Cortex of kidney (tissue), 1 donor: ENCODE measurements at places on chromosomes 4 and X.

DNA sequence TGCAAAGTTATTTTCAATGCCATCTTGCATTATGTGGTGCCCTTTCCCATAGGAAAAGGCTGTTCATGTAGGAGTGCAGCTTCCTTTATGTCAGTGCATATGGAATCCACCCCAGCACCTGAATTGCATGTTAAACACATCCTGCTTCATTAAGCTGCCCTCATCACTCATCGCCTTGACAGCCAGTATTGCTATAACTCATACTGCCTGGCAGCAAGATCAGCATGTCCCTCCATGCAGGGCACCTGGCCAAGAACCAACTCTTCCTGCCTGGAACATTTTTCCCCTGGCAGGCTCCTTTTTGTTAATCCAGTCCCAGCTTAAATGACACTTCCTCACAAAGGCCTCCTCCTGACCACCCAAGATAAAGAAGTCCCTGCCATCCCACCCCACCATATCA, 23.5 kb upstream of the CA5B start:
- DNase-seq = no peak

DNA sequence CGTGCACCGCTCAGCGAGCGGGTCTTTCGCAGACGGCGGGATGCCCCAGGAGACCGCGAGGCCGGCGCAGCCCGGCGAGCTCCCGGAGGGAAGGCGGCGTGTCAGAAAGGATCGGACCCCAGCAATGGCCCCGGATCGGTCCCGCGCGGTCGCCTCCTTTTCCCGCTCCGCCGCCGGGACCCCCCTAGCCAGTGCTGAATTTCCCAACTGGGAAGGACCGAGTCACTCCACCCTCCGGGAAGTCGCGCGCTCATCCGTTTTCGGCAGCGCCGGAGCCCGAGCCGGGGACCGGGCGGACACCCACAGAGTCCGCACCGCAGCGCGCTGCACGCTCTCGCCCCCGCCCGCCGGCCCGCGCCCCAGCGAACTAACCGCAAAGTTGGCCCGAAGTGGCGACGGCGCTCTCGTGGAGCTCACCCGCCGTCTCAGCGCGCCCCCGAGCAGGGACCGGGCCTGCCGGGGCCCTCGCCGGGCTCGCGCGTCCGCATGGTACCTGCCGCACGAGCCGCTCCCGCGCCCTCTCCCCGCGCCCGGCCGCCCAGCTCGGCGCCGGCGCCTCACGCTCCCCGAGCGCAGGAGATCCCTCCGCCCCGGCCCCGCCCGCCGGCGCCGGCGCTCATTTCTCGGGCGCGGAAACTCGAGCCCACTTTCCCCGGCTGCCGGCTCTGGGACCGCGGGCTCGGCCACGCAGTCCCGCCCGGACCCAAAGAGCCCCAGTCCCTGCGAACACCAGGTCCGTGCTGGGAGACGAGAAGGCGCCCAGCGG, at the start of gene FAT1:
TSS of gene FAT1 (minus strand) at position 565 of the 766 bp plus-strand sequence. CDS start 14,029 bp downstream, outside the sequence.
- no peak for DNase-seq

DNA sequence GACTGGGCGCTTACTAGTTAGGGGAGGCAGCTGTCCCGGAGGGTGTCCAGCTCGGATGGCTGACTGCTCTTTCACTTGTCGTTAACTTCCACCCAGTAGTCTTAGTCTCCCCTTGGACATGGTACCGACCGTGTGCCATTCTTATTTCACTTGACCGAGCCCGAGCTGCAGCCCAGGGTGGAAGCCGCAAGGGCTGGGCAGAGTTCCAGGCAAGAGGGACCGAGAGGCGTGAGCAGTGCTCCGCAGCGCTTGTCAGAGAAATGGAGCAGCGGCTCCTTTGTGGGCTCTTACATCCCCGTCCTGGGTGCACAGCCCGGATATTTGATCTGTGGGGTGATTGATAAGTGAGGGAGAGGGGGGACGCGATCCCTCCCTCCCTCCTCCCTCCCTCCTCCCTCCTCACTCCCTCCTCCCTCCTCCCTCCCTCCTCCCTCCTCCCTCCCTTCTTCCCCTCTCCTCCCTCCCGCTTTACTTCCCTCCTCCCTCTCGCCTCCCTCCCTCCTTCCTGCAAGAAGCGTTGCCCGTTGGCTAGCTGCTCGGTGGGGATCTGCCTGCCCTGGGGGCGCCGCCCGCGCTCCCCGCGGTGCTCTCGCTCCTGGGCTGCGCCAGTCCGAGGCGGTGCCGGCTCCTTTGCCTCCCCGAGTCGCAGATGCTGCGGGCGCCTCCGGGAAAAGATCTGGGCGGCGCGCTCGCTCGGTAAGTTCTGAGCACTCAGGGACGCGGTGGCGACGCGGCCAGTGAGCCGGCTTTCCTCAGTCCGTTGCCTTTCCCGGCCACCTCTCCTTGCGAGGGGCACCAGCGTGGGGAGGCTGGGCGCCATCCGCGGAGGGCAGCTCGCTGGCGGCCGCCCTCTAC, at the start of gene SLITRK2:
TSS of gene SLITRK2 (plus strand) at position 499 of the 855 bp plus-strand sequence. CDS start 4,597 bp downstream, outside the sequence.
- no peak for DNase-seq

DNA sequence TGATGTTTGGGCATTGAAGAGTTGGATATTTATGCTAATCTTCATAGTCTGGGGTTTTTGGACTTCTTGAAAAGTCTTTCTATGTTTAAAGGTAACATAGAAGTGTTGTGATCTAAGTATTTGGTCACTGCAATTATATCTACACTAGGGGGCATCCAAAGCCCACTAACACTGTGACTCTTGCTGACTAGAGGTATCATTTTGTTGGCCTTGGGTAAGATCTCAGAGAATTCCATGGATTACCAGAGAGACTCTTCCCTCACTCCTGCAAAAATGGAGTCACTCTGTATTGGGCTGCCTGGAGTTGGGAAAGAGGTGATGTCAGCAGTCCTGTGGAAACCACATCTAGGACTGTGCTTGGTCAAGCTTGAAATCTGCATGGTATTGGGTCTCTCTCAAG, 1077.6 kb downstream of the FAM133A start:
- DNase-seq = no peak

GRCh38 chr4:53847965-53848364, 216.4 kb downstream of the CHIC2 start:
- DNase-seq = no peak

- no peak for DNase-seq
Measured at GRCh38 chr4:40502934-40503333, 126.7 kb downstream of the RBM47 start.

DNA sequence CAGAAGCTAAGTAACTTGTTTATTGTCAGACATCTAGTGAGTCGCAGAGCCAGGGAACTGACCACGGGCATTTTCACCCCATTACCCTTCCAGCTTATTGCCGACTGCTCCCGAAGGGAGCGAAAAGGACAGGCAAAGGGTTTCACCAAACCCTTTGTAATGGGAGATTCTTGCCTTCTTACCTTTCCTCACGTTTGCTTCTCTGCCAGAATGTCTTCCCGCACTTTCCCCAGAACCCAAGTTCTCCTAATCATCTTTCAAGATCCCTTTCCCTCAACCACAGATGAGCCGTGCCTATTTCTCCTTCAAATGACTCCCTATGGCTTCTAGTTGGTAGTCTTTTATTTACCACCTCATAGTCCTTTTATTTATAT, 520 bp upstream of the SRP72 start:
- DNase-seq = no peak

GRCh38 chrX:21875013-21875412, 19.2 kb downstream of the YY2 start:
- DNase-seq = no peak

- DNase-seq = no peak
Measured at GRCh38 chrX:42248226-42248625, 324.9 kb upstream of the CASK start.

- no peak for DNase-seq
Measured at GRCh38 chr4:182809417-182810102, 107.6 kb downstream of the DCTD start.

- DNase-seq = no peak
Measured at GRCh38 chrX:153494541-153495361, at the start of gene BGN. Gene BGN, plus strand, starts transcription at chrX:153494980. Its CDS starts 9,652 bp downstream, at chrX:153504632.

GRCh38 chr4:125620066-125620860, 305.5 kb downstream of the FAT4 start:
- no peak for DNase-seq

GRCh38 chr4:45944000-45944399, 179.9 kb downstream of the GABRG1 start:
- DNase-seq = no peak

GRCh38 chrX:65035446-65035770, 59.2 kb upstream of the ZC4H2 start:
- DNase-seq = no peak

- DNase-seq = no peak
Measured at GRCh38 chr4:124321364-124321763, 391.2 kb downstream of the ANKRD50 start.

GRCh38 chr4:53645108-53645507, 53.8 kb upstream of the LNX1 start:
- DNase-seq = no peak
